ENCODE measurements at places on chromosomes 2 and 18. TPM values are rescaled to one million over a fixed set of nuclear protein-coding genes. Genes with fewer than 3 reads are reported as not detected.

Gene KLHL29
- total RNA-seq: 14.6 TPM

Gene DSG1
- total RNA-seq: 40.8 TPM

Gene HOXD12
- total RNA-seq: not detected

GRCh38 chr2:8489221-8489620 is 192.6 kb upstream of the ID2 start:
- DNase-seq: no peak

Gene GRHL1
- total RNA-seq: 37.4 TPM

Gene FBXO48
- total RNA-seq: 2.0 TPM

Gene UPP2
- total RNA-seq: not detected

Gene ADRA2B
- 13.9 TPM for total RNA-seq

Gene MEP1B
- 2.7 TPM for total RNA-seq
